CD4-positive, alpha-beta T cell treated with Interleukin-17A for 1 hour (primary cell): ENCODE measurements at places on chromosomes 5 and 9.

DNA sequence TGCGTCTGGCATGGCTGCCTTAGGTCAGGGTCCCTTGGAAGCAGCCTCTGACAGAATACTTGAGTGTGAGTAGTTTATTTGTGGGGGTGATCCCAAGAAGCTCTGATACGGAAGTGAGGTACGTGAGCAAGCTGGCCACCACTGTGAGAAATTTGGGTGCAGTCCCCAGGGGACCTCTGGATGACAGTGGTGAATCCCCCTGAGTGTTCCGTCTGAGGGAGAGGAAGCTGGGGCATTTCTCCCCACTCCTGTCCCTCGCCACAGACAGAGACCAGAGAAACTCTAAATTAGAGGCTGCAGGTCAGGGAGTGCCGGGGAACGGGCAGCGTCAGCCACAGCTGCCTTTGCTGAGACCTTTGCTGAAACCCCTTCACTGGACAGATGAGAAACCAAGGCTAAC is 155.9 kb upstream of the COL5A1 start:
- DNase-seq: no peak

GRCh38 chr9:81720450-81721086 is 31.2 kb upstream of the TLE1 start:
- DNase-seq: no peak

DNA sequence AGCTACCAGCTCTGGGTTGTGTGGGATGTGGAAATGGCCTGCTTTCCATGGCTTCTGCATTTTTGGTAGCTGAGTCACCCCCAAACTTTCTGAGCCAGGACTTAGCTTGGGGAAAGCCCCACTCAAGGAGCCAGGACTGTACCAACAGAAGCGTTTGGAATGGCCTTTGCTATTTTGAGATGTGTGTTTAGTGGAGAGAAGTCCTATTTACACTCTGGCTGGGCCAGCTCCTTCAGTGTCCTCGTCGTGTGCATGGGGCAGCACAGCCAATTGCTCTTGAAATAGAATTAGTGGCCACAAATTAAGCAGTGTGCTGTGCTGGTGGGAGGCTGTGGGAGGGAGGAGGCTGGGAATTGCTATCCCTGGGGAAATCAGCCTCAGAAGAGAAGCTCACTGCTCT is 51.6 kb downstream of the ENTREP1 start:
- DNase-seq: no peak

DNA sequence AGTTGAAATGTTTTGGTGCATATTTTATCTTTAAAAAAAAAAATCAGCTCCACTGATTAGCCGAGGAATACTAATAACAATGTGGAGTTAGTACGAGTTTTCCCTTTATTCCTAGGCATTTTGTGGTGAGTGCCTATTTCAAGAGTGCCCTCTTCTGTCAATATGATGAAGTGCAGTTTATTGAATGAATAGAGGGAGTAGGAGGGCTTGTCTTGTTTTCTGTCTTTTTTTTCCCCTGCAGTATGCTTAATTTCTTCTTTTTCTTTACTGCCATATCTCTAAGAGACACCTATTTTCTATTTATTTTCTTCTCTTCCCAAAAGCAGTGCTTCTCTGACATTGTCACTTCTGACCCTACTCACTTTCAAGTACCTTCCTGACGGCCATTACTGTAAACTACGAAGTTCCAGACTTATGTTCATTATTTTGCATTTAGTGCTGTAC is 169.6 kb upstream of the PITX1 start:
- no peak for DNase-seq

DNA sequence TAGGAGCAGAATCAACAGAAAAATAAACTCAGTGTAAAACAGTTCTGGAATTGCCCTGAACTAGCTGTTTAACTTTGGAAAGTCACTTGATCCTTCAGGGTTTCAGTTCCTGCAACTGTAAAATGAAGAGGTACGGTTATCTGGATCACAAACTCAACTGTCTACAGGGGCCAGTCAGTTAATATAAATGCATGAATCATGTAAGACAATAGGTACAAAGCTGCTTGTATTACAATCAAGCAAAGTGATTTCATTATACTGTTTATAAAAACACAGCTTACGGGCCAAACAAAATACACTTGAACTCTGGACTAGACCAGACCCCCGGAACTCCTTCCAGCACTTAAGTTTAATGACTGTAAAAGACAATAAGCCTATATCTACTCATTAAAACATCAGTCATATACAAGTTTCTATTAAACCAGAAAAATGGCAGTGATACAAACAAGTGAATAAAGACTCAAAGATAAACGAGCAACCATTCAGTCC is 73.0 kb downstream of the MRPS27 start:
- DNase-seq: no peak

DNA sequence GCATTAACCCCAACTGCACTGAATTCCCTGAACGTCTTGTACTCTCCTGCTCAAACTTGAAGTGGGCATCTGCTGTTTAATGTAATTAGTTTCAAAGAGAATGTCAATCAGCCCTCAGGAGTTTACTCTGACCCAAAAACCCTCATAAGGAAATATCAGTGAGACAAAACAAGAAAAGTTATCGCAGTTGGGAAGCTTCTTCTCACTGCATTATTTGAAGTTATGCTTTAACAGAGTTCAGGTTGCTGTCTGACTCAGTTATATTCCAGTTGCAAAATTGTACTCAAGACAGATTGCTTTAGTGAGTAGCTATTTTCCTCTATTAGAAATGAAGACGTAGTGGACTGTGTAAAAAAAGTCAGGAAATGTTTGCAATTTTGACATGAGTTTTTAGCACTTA is 52.1 kb downstream of the PPIC start:
- DNase-seq: no peak

DNA sequence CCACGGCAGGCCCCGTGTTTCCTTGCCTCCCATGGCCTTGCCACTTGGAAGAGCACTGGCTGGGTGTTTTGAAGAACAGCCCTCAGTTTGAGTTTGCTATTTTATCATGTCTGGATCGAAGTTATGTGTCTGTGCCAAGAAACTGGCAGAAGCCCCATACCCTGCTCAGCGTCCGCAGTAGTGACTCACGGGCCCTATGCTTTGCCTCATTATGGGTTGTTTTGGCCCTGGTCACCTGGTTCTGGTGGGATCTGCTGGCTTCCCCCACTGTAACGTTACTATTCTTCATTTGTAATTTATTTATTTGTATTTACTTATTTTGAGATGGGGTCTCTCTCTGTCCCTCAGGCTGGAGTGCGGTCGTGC is 42.3 kb upstream of the NKD2 start:
- DNase-seq: no peak
